ENCODE measurements at places on chromosomes 12 and 14. TPM values are rescaled to one million over a fixed set of nuclear protein-coding genes. Genes with fewer than 3 reads are reported as not detected.

PMEL gene
- total RNA-seq = 0.44 TPM

HRK gene
- total RNA-seq = not detected

FBXL14 gene
- 5.6 TPM for total RNA-seq

NYNRIN gene
- 9.5 TPM for total RNA-seq

CDK4 gene
- total RNA-seq = 144 TPM

BATF gene
- total RNA-seq = 0.88 TPM

CLEC4E gene
- total RNA-seq = not detected

KIF26A gene
- not detected for total RNA-seq

GAS2L3 gene
- 3.3 TPM for total RNA-seq

UBE3B gene
- total RNA-seq = 45.4 TPM

TBC1D30 gene
- total RNA-seq = 1.0 TPM

LIN7A gene
- total RNA-seq = 14.1 TPM

FLRT2 gene
- 14.2 TPM for total RNA-seq

MYO1A gene
- not detected for total RNA-seq

SOAT2 gene
- not detected for total RNA-seq

ENDOU gene
- total RNA-seq = not detected

AMDHD1 gene
- total RNA-seq = not detected

DIO2 gene
- total RNA-seq = 5.8 TPM

CISTR gene
- total RNA-seq = not detected

HCAR2 gene
- total RNA-seq = not detected

SLC7A7 gene
- 2.9 TPM for total RNA-seq

MORN3 gene
- 0.12 TPM for total RNA-seq

SPRYD3 gene
- 24.9 TPM for total RNA-seq

HOXC9 gene
- total RNA-seq = not detected

FBLN5 gene
- total RNA-seq = 124 TPM

RTN1 gene
- 0.12 TPM for total RNA-seq

FAIM2 gene
- total RNA-seq = 209 TPM

EPYC gene
- not detected for total RNA-seq

B3GNT4 gene
- not detected for total RNA-seq

KRT8 gene
- 9.6 TPM for total RNA-seq

DEPDC4 gene
- not detected for total RNA-seq

PITPNM2 gene
- 3.3 TPM for total RNA-seq

SCN8A gene
- total RNA-seq = not detected

GZMH gene
- total RNA-seq = not detected

PAPOLA gene
- total RNA-seq = 58.2 TPM

PPP4R3A gene
- total RNA-seq = 37.9 TPM

ANO2 gene
- 0.05 TPM for total RNA-seq

CAND1 gene
- total RNA-seq = 69.0 TPM

ZCCHC8 gene
- total RNA-seq = 7.6 TPM

ETNK1 gene
- 17.0 TPM for total RNA-seq

AKAP6 gene
- total RNA-seq = 0.05 TPM

PTGER2 gene
- 5.6 TPM for total RNA-seq

RPS6KA5 gene
- 0.54 TPM for total RNA-seq

RPGRIP1 gene
- not detected for total RNA-seq

ZNF26 gene
- 9.6 TPM for total RNA-seq

UBR7 gene
- 17.0 TPM for total RNA-seq
